Chondrocyte (in vitro differentiated cells): ENCODE measurements at places on chromosomes 3 and 15.
A peak's percentile ranks its signal among the peaks of the same experiment; 100 is the strongest.

GRCh38 chr3:41295740-41296139 is 96.4 kb downstream of the CTNNB1 start:
- no peak for DNase-seq

- DNase-seq = no peak
Measured at GRCh38 chr15:39232512-39232911, 348.4 kb upstream of the THBS1 start.

- DNase-seq = no peak
Measured at GRCh38 chr3:195117978-195118581, 152.9 kb downstream of the XXYLT1 start.

GRCh38 chr15:81291916-81292522 is 31.9 kb downstream of the STARD5 start:
- no peak for DNase-seq

GRCh38 chr3:124780761-124781475 is 50.7 kb downstream of the UMPS start:
- DNase-seq = no peak

DNA sequence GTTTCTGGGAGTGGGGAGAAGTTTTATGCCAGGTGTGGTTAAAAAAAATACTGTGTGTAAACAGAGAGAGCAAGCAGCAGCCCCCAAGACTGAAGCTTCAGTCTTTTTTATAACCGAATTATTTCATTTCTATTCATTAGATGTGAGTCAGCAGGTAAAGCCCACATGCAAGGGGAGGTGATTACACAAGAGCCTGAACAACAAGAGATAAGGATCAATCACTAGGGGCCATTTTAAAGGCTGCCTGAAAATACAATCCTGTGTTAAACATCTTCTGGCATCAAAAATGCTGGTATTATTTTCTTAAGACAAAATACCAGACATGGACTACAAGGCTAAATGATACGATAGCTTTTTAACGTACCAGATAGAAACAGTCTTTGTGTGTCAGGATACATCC is 217.3 kb downstream of the SUCLG2 start:
- no peak for DNase-seq

GRCh38 chr3:1406250-1406649 is 313.4 kb downstream of the CNTN6 start:
- no peak for DNase-seq

DNA sequence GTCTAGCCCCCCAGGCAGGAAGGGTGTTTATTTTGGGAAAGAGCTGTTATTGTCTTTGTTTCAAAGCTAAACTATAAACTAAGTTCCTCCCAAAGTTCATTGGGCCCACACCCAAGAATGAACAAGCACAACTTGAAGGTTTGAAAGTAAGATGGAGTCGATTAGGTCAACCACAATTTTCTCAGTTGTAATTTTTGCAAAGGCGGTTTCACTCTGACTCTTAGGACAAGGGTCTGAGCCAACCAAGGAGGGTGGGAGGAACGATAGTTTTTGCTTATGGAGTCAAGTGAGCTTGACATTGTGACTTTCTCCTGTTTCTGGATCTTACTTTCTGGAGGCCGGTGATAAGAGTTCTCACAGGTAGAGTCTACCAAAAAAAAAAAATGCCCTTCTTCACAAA is 5.8 kb upstream of the ZNF770 start:
- no peak for DNase-seq

GRCh38 chr3:72048873-72049272 is 263.9 kb upstream of the PROK2 start:
- no peak for DNase-seq

- no peak for DNase-seq
Measured at GRCh38 chr15:78915341-78916087, 29.3 kb downstream of the CTSH start.

DNA sequence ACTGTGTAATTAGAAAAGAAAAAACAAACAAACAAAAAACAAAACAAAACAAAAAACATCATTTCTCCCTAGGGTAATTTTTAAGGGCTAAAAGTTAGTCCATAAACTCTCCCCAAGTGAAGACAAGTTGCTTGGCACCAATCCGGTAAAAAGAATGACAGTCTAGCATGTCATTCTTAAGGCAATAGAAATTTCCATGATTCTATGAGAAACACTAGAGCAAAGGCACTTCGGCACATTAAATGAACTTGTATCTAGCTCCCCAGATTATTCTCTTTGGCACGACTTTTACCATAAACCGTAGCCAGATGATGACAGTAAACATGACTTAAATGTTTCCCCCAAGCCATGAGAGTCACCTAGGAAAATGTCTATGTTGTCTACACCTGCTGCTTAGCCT is 10.1 kb downstream of the COL8A1 start:
- DNase-seq = no peak

DNA sequence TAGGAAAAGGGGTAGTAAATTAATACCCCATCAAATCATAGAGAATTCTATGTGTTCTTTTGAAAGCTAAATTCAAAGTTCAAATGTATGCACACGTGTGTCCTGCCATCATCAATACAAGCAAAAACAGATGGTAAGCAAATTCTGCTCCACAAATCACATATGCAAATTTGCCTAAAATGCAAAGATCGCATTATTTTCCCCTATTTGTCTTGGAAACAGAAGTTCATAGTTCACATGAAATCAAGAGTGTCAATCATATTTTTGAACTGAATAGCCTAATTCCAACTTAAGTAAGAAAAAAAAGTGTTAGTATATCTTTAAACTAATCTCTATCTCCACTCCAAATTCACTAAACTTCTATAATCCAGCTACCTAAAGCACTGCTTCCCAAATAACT is 8.5 kb downstream of the ADAM10 start:
- DNase-seq = no peak

DNA sequence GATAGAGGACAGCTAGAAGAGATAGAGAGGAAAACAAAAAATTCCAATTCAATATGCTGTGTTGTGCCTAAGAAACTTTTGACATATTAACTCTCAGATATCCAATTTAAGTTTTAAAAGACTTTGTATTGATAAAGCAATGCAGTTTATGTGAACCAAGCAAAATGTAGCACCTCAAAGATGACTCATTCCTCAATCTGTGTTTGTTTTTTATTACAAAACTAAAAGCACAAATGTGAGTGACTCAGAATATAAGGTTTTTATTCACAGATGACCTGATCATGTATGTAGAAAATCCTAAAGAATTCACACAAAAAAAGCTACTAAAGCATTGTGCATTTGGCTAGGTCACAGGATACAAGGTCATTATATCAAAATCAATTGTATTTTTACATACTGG is 11.1 kb downstream of the HCLS1 start:
- no peak for DNase-seq

DNA sequence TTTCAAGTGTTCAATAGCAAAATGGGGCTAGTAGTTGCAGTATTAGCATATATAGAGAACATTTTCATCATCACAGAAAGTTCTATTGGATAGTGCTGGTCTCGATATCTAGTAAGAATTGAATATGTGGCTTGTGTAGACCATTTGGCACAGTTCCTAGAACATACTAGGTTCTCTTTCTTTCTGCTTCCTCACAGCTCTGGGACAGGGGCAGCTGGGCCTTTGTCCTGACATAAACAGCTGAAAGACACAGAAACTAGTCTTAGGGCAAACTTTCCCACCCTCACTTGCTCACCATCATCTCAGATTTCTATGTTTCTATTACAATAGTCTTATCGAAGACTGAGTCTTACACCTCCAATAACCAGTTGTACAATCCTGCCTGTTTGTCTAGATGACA is 63.7 kb upstream of the DLG1 start:
- DNase-seq = no peak

GRCh38 chr3:138332472-138333073 is 2.9 kb upstream of the NME9 start:
- no peak for DNase-seq

GRCh38 chr3:46565077-46565476 is 1.0 kb downstream of the LRRC2 start:
- no peak for DNase-seq

DNA sequence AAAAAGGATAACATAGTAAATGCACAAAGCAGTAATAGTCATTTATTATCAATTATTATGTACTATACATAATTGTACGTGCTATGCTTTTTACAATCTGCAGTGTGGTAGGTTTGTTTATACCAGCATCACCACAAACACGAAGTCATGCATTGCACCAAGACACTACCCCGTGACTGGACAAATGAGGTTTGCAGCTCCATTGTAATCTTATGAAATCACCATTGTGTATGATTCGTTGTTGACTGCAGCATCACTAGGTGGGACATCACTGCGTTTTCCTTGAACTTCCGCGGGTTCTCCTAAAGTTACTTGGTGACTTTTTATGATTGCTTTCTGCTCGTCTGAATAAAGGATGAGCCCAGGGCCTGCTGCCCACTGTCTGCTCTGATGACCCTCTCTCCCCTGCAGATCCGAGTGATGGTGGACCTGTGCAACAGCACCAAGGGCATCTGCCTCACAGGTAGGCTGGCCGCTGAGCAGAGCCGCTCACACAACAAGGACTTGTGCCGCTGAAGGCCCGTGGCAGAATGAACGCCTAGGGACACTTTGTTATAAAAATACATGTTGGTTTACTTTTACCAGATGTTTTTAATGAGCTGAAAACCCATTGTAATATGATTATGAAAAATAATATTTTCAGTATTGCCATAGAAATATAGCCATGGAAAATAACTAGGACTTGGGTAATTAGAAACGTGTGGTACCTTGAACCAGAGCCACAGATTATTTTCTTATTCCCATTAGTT is 35.8 kb downstream of the GLDN start:
- DNase-seq = no peak

- DNase-seq = no peak
Measured at GRCh38 chr15:81825136-81825535, 220.7 kb downstream of the MEX3B start.

DNA sequence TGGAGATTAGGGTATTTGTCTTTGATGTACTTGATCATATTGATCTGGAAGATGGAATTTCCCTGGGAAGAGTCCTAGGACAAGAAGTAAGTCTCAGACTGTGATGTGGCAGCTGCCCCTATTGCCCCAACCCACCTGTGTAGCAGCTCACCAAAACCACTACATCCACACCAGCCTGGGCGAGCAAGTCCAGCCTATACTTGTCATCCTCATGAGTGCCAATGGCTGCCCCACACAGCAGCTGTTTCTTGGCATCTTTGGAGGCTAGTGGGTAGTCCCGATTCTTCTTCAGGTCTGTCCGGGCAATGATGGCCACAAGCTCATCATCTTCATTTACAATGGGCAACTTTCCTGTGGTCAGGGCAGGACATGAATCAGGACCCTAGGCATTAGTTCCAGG is 2.7 kb downstream of the IMPDH2 start:
- peak; percentile 63 for DNase-seq

DNA sequence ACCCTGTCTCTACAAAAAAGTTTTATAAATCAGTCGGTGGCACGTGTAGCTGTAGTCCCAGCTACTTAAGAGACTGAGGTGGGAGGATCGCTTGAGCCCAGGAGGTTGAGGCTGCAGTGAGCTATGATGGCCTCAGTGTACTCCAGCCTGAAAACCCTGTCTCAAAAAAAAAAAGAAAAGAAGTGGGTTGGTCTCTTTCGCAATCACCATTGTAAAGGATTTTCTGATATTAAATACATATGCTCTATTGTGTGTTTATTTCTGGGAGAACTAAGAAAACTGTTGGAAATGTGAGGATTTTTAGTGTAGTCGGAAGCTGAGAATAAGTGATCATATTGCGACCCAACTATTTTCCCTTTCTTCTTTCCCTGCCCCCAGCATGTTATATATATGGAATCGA is 7.5 kb downstream of the ZNF710 start:
- DNase-seq = no peak

- DNase-seq = no peak
Measured at GRCh38 chr3:58026598-58026997, 18.4 kb downstream of the FLNB start.

GRCh38 chr3:129343643-129344360 is 65.1 kb downstream of the HMCES start:
- no peak for DNase-seq

DNA sequence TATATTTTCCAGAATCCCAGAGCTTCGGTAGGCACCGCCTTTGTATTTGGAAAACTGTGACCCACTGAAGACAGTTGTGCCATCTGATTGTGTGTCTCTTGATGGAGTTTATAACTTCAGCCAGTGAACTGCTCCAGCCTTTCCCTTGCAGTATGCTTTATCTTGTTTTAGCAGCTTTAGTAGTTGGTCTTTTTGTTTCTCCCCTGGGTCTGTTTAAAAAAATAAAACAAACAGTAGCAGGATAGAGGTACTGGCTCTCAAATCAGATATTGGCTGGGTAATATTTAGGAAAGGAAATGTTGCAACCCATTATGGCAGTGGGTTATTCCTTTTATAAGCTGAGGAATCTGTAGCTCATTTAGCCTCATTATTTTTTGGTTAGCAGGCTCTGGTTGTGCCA is 151.5 kb upstream of the BFSP2 start:
- no peak for DNase-seq

- no peak for DNase-seq
Measured at GRCh38 chr3:143822374-143822773, 25.9 kb downstream of the SLC9A9 start.

- DNase-seq = no peak
Measured at GRCh38 chr3:12180218-12180617, 21.5 kb upstream of the TIMP4 start.

GRCh38 chr3:72182206-72182605 is 397.3 kb upstream of the PROK2 start:
- no peak for DNase-seq

DNA sequence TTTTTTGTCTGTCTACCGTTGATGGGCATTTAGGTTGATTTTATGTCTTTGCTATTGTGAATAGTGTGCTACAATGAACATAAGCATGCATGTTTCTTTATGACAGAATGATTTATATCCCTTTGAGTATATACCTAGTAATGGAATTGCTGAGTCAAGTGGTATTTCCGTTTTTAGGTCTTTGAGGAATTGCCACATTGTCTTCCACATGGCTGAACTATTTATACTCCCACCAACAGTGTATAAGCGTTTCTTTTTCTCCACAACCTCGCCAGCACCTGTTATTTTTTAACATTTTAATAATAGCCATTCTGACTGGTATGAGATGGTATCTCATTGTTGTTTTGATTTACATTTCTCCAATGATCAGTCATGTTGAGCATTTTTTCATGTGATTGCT is 89.6 kb upstream of the GALNT15 start:
- DNase-seq = no peak

- DNase-seq = peak; percentile 90
Measured at GRCh38 chr3:44624749-44625480, at the start of gene ZNF197. ZNF197 (plus strand) TSS chr3:44625036; CDS start chr3:44629155, 4,119 bp downstream.

DNA sequence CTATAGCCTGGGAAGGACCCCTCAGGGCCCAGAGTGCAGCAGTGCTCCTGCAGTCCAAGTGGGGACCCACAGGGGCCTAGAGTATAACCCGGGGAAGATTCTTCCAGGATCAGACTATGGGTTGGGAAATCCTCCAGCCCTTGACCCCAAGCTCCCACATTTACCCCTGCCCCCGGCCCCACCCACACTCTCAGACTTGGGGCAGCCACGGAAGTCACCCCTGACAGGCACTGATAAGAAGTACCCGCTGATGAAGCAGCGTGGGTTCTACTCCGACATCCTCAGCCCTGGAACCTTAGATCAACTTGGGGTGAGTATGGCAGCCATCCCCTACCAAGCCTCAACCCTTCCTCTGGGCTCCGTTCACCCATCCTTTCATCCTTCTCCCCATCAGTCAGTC is 6.3 kb downstream of the DNAH1 start:
- peak; percentile 62 for DNase-seq
